Stimulated activated CD4-positive, alpha-beta T cell treated with anti-CD3 and anti-CD28 coated beads, Interleukin-15, amount 100 ng/mL, for 24 hours (primary cell): ENCODE measurements at places on chromosomes 16 and 17.

- no peak for DNase-seq
These were observed 57.3 kb downstream of the SALL1 start for GRCh38 chr16:51093726-51094280.

GRCh38 chr16:4101421-4102219 is 14.6 kb downstream of the ADCY9 start:
- DNase-seq: no peak

DNA sequence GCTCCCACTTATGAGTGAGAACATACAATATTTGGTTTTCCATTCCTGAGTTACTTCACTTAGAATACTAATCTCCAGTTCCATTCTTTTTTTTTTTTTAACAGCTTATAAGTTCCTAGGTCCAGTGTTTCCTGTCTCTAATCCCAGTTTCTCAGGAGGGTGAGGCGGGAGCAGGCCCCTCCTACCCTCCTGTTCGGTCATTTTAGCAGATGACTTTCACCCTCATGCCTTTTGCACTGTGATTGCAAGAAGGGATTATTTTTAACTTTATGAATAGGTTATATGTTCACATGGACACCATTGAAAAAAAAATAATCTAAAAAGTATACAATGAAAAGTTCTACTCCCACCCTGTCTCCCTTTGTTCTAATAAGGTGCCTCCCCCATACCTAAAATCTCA is 47.6 kb downstream of the CDH1 start:
- DNase-seq: no peak

DNA sequence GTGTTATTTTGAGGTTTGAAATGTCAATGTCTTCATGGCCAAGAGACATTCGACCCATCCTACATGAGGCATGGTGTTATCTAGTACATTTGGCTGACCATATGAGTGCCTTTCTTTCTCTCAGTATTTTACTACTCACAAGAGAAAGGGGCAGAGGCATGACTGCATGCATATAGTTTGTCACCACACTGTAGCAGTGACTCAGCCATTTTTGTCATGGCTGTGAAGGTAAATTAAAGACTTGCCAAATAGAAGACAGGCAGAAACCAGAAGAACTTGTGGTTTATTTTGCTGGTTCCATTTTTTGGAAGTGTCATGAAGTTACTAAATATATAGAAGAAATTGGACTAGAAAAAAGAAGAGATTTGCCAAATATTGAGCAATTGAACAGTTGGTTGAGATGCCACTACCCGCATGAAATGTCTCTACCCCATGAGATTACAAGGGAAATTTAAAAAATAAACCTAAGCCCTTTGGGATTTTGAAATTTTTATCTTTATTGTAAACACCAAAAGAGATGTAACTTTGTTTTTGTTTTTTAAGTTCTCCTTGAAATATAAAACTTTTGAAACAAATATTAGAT is 170.3 kb downstream of the CHD9 start:
- DNase-seq: no peak

DNA sequence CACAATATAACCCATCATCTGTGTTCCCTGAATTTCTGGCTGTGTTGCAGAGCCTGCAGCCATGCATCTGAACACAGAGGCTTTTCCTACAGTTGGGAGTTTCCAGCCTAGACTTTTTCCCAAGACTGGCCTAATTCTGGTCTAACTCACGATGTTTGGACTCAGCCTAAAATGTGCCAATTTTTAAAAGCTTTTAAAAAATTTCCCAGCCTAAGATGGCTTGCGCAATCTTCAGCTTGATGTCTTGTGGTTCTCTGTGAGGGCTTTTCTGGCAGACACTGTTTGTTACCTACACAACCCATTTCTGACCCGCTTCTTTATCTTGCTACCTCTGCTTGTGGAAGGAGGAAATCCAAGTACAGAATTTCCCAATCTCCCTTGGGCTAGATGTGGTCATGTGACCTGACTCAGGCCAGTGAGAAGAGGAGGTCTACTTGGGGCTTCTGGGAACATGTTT is 72.7 kb upstream of the GAS7 start:
- no peak for DNase-seq
